Left renal pelvis (tissue), 4 donors: ENCODE measurements at places on chromosomes 2 and 18.

DNA sequence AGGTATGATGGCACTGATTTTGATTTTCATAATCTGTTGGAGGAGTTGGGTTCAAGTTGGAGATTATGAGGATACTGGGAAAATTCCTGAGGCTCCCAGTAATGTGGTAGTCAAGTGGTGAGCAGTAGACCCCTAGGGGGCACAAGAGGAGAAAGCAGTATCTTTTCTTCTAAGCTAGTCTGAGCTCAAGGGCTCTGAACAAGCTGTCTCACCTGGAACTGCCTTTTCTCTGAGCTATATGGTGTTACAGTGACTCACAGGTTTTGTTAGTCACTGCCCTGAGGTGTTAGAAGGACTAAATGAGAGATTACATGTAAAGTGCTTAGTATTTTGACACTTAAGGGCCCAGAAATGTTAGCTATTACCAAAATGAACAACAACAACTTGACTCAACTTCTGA, 42.2 kb downstream of the CD302 start:
- no peak for DNase-seq

DNA sequence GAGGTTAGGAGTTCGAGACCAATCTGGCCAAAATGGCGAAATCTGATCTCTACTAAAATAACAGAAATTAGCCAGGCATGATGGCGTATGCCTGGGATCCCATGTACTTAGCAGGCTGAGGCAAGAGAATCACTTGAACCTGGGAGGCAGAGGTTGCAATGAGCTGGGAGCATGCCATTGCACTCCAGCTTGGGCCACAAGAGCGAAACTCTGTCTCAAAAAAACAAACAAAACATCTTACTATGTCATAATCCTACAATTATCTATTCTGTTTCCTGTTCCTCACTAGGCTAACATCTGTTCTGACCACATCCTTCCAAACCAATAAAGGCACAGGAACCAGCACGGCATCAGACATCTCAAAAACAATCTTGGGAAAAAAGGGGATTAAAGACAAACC, 361.8 kb upstream of the UBE2E3 start:
- no peak for DNase-seq

DNA sequence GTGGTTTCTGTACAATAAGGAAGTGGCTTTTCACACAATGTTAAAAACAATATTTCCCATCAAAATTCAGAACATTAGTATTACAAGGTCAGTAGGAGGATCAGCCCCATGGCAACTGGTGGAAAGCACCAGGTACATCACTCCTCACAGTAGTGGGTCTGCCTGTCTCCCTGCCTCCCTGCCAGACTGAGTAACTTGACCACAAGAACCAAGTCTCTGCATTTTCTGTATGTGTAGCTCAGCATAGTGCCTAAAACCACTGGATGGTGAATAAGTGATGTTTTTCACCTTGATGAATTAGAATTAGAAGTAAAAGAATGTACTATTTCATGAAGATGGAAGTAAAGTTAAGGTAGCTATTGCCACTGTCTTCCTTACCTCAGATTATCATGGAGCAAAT, 4.1 kb upstream of the WDR7 start:
- no peak for DNase-seq

DNA sequence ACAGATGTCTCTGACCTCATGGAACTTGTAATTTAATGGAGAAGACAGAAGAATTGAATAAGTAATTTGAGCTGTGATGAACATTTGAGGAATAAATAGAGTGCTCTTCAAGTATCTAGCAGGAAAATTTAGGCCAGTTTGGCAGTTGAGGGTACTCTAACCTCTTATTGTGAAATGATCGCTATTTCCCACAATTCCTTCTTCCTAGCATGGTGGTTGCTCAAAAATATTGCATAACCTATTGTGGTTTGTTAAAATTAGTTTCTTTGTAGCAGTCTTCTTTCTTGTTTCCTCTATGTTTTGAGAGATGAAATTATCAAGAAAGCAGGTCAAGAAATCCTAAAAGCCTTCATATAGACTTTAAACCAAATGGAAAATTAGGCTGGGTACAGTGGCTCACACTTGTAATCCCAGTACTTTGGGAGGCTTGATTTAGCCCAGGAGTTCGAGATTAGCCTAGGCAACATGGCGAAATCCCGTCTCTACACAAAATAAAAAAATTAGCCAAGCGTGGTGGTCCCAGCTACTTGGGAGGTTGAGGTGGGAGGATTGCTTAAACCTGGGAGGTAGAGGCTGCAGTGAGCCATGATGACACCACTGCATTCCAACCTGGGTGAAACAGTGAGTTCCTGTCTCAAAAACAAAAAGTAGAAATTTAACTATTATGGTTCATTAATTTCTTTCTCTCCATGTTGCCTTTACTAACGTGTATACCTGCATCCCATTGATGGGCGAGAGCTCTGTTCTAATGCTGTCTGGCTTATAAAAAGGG, 58.7 kb downstream of the RBKS start:
- no peak for DNase-seq

DNA sequence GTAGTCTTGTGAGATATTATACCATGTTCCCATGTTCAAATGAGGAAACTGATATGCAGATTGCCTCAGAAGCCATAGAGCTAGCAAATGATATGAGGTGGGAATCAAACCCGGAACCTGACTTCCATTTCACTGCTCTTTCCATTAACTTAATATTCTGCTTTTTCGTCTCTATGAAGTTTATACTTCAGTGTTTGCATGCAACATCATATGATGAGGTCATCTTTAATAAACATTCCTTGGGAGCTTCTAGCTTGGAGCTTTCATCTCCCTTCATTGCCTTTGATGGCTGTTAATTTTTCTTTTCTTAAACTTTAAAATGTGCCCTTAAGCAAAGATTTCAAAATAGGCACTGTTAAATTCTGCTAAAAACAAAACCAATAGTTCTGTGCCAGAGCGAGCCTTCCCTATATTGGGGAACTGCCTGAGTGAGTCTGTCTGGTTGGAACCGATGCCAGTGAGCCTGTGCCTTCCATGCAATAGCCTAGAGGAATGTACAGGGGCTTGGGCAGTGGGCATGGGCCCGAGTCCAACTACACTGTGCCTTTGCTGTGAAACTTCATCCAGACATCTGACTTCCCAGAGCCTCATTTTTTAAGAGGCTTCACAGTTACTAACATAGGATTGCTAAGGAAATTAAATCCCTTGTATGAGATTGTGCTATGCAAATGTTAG, 91.1 kb upstream of the TMEM200C start:
- no peak for DNase-seq

- DNase-seq: no peak
Observed at GRCh38 chr18:27970321-27970720, 206.6 kb downstream of the CDH2 start.

DNA sequence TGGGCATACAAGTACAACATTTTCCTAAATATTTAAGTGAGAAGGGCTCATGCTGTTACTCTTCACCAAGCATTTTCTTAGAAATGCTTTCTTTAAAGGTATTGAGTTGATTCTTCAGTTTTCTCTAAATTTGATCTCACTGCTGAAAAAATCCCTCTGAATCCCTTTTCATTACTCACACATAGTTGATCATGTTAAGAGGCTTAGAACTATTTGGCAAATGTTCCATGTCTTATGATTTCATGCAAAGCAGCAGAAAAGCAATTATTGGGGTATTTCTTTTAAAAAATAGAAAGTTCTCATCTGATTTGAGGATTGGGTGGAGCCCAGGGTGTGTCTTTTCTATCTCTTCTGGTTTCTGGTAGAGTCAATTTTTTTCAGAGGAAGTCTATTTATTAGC, 1079.8 kb upstream of the ZEB2 start:
- no peak for DNase-seq

- no peak for DNase-seq
Observed at GRCh38 chr18:4871197-4871596, 325.9 kb downstream of the AKAIN1 start.

- no peak for DNase-seq
Observed at GRCh38 chr2:43345391-43345813, 119.0 kb upstream of the ZFP36L2 start.

DNA sequence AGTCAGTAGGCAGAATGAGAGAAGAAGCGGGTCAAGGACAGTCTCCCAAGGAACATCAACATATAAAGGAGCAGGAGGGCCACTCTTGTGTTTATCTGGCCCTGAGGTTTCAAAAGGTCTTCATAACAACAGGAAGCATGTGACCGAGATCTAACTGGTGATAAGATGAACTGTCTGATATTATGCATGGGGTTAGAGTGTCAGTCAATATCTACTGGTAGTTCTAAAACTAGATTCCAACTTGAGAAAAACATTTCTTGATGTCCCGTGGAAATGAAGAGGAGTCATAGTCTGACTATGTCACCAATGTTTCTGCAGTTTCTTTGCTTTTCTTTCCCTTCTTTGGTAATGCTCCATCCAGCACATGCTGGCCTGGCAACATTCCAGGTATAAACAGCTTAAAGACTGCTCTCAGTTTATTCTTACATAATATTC, 77.5 kb upstream of the ITPRID2 start:
- DNase-seq: no peak
